ENCODE measurements at places on chromosomes 2 and 18. TPM values are rescaled to one million over a fixed set of nuclear protein-coding genes. Genes with fewer than 3 reads are reported as not detected.

Gene REEP1
- total RNA-seq: 13.4 TPM

Gene PAIP2B
- total RNA-seq: 1.9 TPM

Gene MPHOSPH10
- total RNA-seq: 18.9 TPM

Gene GPR45
- not detected for total RNA-seq

Gene MYCN
- 19.6 TPM for total RNA-seq

Gene BBS5
- total RNA-seq: 3.2 TPM

Gene POTEI
- 0.51 TPM for total RNA-seq

Gene FASTKD2
- total RNA-seq: 51.3 TPM

Gene RESP18
- not detected for total RNA-seq

Gene C1QL2
- total RNA-seq: not detected

Gene NIF3L1
- total RNA-seq: 17.5 TPM

Gene CRYGD
- not detected for total RNA-seq

Gene PIEZO2
- total RNA-seq: 342 TPM

Gene CCDC85A
- total RNA-seq: 21.4 TPM

Gene CFAP221
- not detected for total RNA-seq

Gene SKOR2
- not detected for total RNA-seq

Gene SERPINB7
- not detected for total RNA-seq

Gene SLC9A4
- total RNA-seq: not detected

Gene LOXL3
- 0.85 TPM for total RNA-seq

Gene AOX1
- total RNA-seq: 2.4 TPM

Gene MRPS5
- 62.7 TPM for total RNA-seq

Gene IL1R1
- 24.2 TPM for total RNA-seq

Gene NAT8
- not detected for total RNA-seq

Gene GRB14
- 2.3 TPM for total RNA-seq

Gene TMEM182
- total RNA-seq: 1.3 TPM

Gene PTPN18
- 56.6 TPM for total RNA-seq

Gene SIX2
- 0.09 TPM for total RNA-seq

Gene FBLN7
- 2.4 TPM for total RNA-seq

Gene GFPT1
- total RNA-seq: 32.5 TPM

Gene IL1B
- total RNA-seq: 0.14 TPM

Gene CHN1
- 18.5 TPM for total RNA-seq

Data from dermis blood vessel endothelial cell (primary cell).